ENCODE measurements at places on chromosomes 5 and 9.
A peak's percentile ranks its signal among the peaks of the same experiment; 100 is the strongest.

DNA sequence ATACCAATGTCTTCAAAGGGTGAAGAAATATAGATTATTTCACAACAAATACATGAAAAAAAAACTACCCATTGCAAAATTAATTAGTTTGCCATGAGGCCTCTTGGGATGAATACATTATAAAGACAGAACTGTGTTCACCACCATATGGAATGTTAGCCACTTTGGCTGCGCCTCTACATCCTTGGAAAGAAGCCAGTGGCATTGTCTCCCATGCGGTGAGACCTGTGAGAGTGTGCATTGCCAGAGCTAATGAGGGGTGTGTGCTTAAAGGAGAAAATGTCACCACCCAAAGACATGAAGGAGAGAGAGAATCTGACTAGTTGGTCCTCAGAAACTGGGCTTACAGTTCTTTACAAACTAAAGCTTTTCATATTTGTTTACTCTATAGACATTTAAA lies 110.6 kb downstream of the PLPPR1 start:
- DNase-seq, result no peak

DNA sequence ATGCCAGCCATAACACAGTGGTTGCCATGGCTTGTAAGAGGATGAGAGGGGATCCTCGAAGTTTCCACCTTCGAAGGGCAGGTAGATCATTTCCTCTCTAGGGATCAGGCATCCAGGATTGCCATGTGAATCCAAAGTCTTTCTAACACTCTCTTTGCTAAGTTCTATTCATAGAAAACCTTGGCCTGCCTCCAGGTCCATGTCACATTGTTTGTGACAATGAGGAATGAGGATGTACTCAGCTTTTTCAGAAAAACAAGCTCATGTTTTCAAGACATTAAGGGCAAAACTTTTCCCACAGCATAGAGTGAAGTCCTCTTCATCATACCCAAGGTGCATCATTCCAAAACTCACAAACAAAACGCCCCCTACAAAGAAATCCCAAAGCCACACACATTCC lies 19.6 kb downstream of the ESM1 start:
- no peak for DNase-seq

DNA sequence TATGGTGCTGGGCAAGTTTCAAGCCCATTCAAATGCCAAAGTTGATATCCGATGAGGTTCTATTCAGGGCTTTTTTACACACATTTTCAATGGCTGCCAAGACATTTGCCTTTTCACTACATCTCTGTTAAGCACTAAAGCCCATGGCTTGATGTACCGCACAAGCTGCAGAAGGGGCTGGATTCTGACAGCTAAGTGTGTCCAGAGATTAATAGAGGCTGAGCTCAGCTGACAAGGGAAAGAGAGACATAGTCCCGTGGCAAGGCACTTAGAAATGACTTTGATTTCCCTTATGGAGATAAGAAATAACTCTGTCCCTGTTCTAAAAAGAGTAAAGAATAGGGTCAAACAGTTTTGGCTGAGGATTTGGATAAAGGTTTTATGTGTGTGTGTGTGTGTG lies 198.6 kb downstream of the DMRT2 start:
- DNase-seq, result no peak

DNA sequence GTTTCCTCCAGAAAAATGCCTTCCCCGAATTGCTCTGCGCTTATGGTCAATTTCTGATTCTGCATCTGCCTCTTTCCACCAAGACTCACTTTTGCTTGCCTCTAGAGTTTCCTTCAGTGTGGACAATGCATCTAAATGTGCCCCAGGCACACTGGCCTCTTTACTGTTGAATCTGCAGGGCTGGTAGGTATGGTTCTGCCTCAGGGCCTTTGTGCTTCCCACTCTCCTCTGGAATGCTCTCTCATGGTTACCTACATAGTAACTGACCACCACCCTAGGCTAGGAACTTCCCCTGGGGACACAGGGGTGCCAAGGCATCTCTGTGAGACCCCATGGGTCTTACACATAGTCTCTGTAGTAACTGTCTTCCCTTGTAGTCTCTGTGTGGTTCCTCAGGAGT lies 1258.6 kb downstream of the CDH12 start:
- DNase-seq, result no peak

GRCh38 chr5:155260798-155261197 lies 247.2 kb downstream of the KIF4B start:
- peak; percentile 39 for DNase-seq

GRCh38 chr5:133457439-133458355 lies 154.6 kb downstream of the FSTL4 start:
- DNase-seq, result peak; percentile 54

GRCh38 chr5:87242242-87242641 lies 25.4 kb upstream of the RASA1 start:
- no peak for DNase-seq

DNA sequence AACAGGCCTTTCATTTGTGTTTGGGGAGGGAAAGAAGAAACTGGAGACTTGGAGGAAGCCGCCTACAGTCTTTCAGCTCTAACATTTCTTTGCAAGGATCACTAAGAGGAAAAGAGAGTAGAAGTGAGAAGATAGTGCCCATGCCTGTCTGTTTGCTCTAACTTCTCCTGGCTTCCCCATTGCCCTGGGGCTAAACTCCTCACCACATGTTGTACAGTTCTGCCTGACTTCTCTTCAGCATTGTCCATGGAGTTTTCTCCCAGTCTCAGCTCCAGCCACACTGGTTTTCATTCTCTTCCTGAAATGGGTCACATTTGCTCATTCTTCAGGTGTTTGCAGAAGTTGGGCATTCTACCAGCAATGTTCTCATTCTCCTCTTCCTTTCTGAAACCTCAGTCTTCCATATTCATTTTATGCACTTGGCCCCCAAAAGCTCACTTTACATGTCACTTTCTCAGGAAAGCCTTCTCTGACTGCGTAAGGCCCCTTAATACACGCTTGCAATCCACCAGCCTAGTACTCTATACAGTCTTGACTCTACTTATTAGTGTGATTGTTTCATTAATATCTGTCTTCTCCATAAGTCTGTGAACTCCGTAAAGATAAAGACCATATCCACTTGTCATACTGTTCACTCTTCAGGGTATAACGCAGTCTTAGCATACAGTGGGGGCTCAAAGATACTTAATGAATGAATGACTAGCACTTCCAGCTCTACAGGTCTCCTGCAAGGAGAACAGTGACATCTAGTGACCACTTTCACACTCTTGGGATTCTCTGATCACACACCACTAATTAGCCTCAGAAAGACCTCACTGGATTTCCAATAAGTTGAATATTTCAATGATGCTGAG lies 40.2 kb upstream of the TRIM32 start:
- DNase-seq, result peak; percentile 59

- no peak for DNase-seq
Measured at GRCh38 chr5:96763026-96763425, 44.7 kb downstream of the ERAP1 start.

- DNase-seq, result no peak
Measured at GRCh38 chr5:2204366-2205184, 321.9 kb upstream of the IRX4 start.

DNA sequence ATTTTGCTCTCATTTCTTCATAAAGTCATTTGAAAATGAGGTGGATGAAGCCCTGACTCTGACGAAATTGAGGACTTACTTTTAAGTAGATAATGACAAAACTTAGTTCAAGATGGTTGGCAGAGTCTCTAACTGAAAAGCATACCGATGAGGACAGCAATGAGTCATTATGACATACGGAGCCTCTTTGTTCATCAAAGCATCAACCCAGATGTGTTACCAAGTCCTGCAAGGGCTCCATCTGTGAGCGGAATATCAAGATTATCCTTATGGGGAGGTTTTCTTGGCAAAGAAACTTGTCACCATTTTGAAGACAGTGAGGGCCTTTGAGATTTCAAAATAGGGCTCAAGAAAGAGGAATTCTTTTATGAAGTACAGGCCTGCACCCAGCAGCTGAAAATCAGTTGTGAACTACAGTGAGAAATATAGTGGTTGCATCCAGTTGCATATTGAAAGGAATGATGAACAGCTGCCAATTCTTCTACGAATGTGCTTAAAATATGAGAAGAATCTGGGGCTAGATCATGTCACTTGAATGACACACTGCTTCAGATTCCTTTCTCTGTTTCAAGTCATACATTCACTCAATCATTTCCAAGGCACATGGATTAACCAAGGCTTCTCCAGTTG lies 86.6 kb upstream of the SLC24A2 start:
- no peak for DNase-seq

- no peak for DNase-seq
Measured at GRCh38 chr5:103573411-103573810, 10.8 kb upstream of the NUDT12 start.

GRCh38 chr5:141508798-141509611 lies 20.1 kb downstream of the PCDHGC5 start:
- no peak for DNase-seq

All from hematopoietic multipotent progenitor cell treated with erythropoietin and hydrocortisone succinate and interleukin-3 and kit ligand, for 6 days (in vitro differentiated cells).